ENCODE measurements at places on chromosomes 2 and 18. TPM values are rescaled to one million over a fixed set of nuclear protein-coding genes. Genes with fewer than 3 reads are reported as not detected.

- no peak for DNase-seq
These were observed 6.7 kb upstream of the RAB12 start for GRCh38 chr18:8602557-8602956.

- DNase-seq, result no peak
These were observed 71.1 kb downstream of the MGAT5 start for GRCh38 chr2:134324947-134325346.

DNA sequence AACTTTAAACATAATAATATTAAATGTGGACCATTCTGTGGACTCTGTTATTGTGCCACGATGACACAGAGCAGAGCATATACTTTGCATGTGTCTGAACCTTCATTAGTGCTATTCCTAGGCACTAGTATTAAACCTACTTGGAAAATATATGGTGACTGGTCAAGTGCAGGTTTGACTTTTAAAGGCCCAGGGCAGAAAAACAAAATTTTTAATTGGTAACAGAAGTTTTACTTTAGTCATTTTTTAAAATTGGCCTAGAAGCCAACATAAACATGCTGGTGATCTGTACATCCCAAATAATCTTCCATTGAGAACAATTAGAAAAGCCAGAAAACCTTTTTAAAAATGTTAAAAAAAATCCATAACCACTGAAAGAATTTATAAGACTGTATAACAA lies 16.6 kb downstream of the LDAH start:
- no peak for DNase-seq

Gene VWC2L
- total RNA-seq, result 0.27 TPM

Gene PID1
- 66.2 TPM for total RNA-seq

DNA sequence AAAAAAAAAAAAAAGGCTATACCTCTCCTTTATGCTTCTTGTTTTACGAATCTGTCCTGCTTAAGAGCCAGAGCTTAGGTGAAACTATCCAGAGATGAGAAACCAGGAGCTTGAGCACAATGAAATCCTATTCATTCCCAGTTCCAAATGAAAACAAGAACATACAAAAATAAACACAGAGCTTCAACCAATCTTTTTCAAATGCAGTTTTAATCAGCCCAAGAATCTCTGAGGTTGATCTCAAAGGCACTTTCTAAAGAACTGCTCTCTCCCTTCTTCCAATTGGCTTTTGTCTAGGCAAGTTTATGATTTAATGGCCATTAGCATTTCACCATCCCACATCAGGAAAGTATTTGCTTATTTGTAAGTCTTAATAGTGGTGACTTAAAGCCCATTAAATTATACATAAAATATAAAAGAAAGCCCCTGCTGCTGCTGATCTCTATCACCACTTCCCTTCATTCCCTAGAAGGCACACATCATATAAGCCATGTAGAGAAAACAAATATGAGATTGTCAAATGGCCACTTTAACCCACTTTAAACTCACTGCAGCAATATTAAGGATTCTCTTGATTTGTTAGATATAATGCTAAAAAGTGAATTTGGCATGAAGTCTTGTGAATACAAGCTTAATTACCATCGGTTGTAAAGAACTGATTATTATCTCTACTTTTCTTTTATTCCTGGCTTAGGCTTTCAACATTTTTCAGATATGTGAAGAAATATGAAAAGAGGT lies 29.3 kb upstream of the SCN9A start:
- DNase-seq, result no peak

DNA sequence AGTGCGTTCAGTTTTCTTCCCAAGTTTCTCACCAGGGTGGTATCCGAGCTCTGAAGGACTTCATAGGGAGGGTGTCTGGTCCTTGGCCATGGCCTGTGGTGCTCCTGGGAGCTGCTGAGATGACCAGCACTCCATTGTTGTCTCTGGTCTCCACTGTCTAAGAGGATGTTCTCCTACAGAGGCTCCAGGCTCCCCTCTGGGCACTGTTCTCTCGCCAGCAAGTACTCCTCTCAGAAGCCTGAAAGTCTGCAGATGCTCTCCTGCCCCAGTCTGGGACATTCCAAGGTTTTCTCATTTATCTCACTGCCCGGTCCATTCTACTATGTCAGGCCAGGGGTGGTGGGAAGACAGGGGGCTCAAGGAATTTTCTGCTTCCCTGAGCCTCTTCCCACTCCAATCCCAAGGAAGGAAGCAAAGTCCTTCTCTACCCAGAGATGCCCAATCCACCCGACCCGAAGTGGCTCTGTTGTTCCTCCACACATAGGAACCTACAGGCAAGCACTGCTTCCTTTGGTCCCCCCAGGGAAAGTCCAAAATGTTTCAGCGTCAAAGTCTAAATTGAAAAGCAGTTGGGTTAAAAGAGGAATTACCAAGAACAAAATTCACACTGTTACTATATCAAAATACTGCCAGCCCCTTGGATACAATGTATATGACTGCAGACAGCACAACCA lies 110.5 kb downstream of the GYPC start:
- no peak for DNase-seq

Gene MYL1
- not detected for total RNA-seq

DNA sequence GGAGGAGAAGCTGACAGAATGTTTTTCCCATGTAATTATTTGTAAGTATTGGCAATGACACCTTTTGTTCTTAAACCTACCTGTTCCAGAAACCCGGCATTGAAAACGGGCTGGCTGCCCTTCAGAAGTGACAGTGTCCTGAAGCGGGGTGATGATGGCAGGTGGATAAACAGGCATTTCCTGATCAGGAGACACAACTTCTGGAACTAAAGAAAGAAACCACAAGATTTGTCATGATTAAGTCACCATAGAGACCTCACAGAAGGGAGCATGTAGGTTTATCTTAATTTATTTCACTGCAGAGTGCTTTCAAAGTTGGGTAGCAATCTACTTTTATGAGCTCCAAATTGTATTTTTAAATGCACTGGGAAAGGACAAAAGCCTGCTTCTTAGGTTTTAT lies 43.1 kb downstream of the TTN start:
- no peak for DNase-seq

GRCh38 chr18:24502667-24503523 lies 42.5 kb downstream of the HRH4 start:
- DNase-seq, result no peak

Measured in thoracic aorta (tissue), 2 donors.